ENCODE measurements at places on chromosomes 7 and 10. TPM values are rescaled to one million over a fixed set of nuclear protein-coding genes. Genes with fewer than 3 reads are reported as not detected.

The HGF gene
- total RNA-seq: not detected

DNA sequence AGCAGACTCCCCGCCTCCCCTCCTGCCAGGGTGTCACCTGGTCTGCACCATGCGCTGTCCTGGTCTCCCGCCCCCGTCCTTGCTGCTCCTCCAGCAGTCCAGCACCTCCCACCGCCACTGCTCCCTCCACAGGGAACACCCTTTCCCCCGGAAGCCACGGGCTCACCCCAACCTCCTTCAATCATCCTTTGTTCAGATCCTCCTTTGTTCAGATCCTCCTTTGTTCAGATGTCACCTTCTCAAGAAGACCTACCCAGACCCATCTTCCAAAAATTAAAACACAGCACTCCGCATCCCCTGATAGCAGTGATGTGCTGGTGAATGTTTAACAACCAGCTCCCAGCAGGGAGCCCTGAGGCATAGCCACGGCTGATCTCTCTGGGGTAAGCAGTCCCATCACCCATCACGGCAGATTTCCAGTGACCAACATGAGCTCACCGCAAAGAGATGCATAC, 237.7 kb downstream of the USP6NL start:
- H3K27me3 ChIP-seq: peaks cover 2% of the 10 kb centered on the region
- no peak for DNase-seq
- H3K4me1 ChIP-seq: no peaks in the 10 kb centered on the region
- H3K4me3 ChIP-seq: no peak overlapping the region

DNA sequence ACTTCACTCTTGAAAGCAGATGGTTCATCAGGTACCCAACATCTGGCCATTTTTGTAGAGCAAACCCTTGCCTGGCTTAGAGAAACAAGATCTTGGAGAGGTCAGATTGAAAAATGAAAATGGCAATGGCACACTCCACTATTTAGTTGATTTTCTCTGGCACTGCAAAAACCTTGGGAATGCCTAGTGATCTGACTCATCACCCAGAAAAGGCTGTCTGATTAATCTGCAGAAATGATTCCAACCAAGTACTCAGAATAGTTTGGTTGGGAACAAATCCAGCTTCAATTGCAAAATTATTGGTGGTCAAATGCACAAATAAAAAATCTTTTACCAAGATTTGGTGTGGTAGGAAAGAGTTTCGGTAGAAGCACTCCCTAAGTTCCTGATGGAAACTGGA, 351.2 kb downstream of the PHTF2 start:
- peaks cover 2% of the 10 kb centered on the region for H3K27me3 ChIP-seq
- DNase-seq: no peak
- H3K36me3 ChIP-seq: no peaks in the 10 kb centered on the region
- H3K4me1 ChIP-seq: no peaks in the 10 kb centered on the region

DNA sequence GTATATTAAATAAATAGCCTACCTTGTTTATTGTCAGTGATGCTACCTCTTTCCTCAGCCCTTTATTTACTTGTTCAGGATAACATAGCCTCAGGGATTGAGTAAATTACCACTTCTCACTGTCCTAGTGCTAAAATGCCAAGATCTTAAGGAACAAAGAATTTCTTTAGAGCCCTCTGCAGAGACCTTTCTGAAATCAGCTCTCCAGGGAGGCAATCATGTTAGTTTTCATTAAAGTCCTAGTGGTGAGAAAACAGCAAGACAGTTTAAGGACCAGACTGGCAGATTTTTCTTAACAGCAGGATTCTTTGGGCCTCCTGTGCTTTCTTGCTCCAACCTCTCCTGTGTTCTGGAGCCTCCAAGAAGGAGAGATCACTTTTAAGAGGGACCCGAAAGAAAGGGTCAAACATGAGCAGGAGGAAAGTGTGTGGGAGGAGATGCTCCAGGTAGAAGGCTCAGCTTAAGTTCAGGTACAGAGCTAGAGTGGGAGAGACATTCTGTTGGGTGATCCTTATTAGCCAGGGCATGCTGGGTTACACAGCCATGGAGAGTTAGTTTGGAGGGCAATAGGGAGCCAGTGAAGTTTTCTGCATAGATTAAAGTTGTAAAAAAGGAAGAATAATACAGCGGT, 1.2 kb upstream of the PLCE1 start:
- H3K36me3 ChIP-seq: no peaks in the 10 kb centered on the region
- peaks cover 45% of the 10 kb centered on the region for H3K27me3 ChIP-seq
- H3K4me3 ChIP-seq: peak overlapping the region; percentile 59
- H3K27ac ChIP-seq: no peak overlapping the region
- H3K4me1 ChIP-seq: no peaks in the 10 kb centered on the region

The ECD gene
- total RNA-seq: 31.7 TPM

The CEP55 gene
- total RNA-seq: 50.7 TPM

GRCh38 chr7:101856473-101857357, 39.3 kb downstream of the CUX1 start:
- peaks cover 1% of the 10 kb centered on the region for H3K36me3 ChIP-seq
- H3K27me3 ChIP-seq: no peaks in the 10 kb centered on the region
- DNase-seq: peak; percentile 80

- H3K27me3 ChIP-seq: peaks cover 5% of the 10 kb centered on the region
- H3K27ac ChIP-seq: no peak overlapping the region
- no peaks in the 10 kb centered on the region for H3K36me3 ChIP-seq
- no peak overlapping the region for H3K4me3 ChIP-seq
- DNase-seq: no peak
- H3K4me1 ChIP-seq: no peaks in the 10 kb centered on the region
Measured at GRCh38 chr10:48554656-48555055, 50.2 kb downstream of the ARHGAP22 start.

DNA sequence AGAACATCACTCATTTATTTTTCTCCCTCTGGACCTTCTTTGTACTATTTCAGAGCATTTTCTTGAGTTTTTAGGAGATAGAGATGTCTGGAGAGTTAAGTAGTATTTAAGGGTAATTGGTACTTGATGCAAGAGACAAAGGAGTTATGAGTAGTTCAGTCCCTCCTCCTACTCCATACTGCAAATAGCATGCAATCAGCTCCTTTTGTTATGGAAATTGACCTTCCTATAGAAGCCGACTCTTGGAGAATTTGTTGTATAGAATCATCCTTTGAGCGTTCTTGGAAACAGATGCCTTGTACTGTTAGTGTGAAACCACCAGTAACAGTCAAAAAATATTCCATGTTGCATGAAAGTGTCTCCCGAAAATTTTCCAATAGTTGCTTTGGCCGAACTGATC, 428.2 kb upstream of the GALNT17 start:
- no peak overlapping the region for H3K27ac ChIP-seq
- no peak overlapping the region for H3K4me3 ChIP-seq
- DNase-seq: no peak
- H3K36me3 ChIP-seq: no peaks in the 10 kb centered on the region

- no peak overlapping the region for H3K4me3 ChIP-seq
- H3K36me3 ChIP-seq: no peaks in the 10 kb centered on the region
- H3K4me1 ChIP-seq: no peaks in the 10 kb centered on the region
- DNase-seq: no peak
- H3K27ac ChIP-seq: no peak overlapping the region
Measured at GRCh38 chr10:76558996-76559891, 1078.4 kb downstream of the KCNMA1 start.

The STK31 gene
- 0.80 TPM for total RNA-seq

The MSRB2 gene
- total RNA-seq: 12.1 TPM

The CASP7 gene
- 32.6 TPM for total RNA-seq
